MM.1S (cell line): ENCODE measurements at places on chromosomes 4 and X.
A peak's percentile ranks its signal among the peaks of the same experiment; 100 is the strongest.

- no peak for DNase-seq
Observed at GRCh38 chrX:37959212-37960021, 46.9 kb upstream of the SYTL5 start.

GRCh38 chrX:27903960-27904359 is 77.3 kb downstream of the DCAF8L1 start:
- DNase-seq, result no peak

GRCh38 chr4:161856711-161857326 is 307.0 kb downstream of the FSTL5 start:
- DNase-seq, result no peak

DNA sequence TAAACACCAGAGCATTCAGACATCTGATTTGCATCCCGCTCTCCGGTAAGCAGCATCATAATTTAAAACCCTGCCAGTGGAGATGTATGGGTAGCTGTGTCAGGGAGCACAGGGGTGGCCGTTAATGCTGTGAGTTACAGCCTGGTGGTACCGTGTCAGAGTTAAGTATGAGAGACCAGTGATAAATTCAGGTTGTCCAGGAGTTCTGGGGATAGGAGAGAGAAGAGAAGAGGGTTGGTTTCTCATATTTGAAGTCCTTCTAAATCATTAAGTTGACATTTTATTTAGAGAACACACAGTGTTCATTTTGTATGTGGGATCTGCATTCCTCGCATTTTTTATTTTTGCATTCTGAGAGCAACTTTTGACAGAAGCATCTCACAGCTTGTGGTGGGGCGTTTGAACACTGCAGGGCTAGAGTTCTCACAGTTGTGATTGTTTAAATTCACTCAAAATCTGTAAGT is 157.6 kb downstream of the DCLK2 start:
- no peak for DNase-seq

DNA sequence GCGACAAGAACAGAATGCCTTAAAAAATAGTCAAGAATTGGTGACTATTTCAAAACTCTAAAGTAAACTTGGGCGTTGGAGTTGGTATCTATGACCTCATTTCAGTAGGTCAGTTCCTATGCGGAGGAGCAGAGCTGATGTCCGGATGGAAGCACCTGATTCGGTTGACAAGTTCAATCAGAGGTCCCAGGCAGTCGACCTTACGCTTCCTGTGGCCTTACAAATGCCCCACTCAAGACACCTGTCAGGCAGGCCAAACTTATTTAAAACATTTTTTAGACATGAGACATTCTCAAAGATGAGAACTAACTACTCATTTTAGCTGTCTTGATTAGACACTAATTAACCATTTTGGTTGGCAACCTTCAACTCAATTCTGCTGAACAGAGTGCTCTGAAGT is 137.7 kb upstream of the ADAMTS3 start:
- DNase-seq, result no peak

DNA sequence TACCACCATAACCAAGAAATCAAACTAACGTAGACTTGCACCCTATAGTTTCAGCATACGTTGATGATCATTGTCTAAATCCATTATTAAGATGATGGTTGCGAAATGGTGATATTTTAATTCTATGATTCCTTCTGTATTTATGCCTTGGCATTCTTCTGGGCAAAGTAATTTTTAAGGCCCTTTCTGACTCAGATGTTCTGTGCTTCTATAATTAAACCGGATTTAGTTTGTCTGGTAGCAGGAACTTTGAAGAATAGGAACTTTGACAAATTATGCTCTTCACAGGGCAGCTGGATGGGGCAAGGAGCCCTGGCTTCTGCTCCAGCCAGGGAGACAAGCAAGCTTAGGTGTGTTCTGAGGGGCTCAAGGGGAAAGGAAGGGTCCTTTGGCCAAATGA is 23.8 kb upstream of the PLAC1 start:
- DNase-seq, result no peak

- DNase-seq, result no peak
Observed at GRCh38 chr4:68124262-68124661, 5.4 kb downstream of the TMPRSS11F start.

DNA sequence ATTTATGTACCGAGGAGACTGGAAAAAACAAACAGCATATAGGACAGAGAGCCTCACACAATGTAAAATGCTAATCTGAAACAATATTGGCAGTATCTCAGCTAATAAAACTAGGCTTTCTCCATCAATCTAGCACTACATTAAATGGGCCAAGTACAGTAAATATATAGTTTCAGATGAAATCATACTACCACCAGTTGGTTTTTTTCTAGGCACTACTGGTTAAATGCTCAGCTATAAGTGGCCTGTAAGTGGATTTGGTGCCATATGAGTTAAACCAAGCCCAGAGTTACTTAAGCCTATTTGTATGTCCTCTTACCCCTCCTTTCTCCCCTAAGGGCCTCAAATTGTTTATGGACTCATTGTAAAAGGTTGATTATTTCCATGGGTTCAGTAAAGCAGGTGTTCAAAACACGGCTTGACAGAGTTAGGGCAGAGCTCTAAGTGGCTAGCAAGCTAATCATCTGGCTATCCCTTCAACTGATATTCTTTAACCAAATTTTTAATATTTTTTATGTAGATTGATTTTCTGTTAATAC is 57.5 kb downstream of the FAM13A start:
- DNase-seq, result no peak

GRCh38 chrX:70423936-70424675 is 992 bp downstream of the GDPD2 start:
- no peak for DNase-seq

DNA sequence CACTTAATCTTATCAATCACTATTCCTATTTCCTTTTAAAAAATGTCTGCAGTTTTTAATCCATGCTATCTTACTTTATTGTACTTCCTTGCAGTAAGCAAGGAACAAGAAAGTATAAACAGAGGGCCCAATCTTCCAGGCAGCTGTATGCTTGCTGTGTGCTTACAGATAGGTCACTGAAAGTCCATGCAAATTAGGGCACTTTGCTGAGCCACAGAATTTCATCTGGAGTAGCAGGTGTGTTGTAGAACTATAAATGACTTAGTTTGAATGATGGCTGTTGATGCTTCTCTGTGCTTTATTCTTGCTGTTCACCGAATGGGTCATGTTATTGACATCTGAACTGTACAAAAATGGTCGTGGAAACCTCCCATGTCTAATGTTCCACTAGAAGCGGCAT is 154.6 kb downstream of the ATOH1 start:
- DNase-seq, result peak; percentile 91

GRCh38 chrX:71650333-71650969 is 16.9 kb upstream of the LOC101059915 start:
- peak; percentile 58 for DNase-seq

GRCh38 chr4:188728359-188728758 is 589.1 kb downstream of the TRIML1 start:
- DNase-seq, result no peak

GRCh38 chr4:8439914-8440491 is 520 bp downstream of the ACOX3 start:
- DNase-seq, result no peak

- DNase-seq, result no peak
Observed at GRCh38 chrX:50721764-50722521, 92.1 kb downstream of the SHROOM4 start.

DNA sequence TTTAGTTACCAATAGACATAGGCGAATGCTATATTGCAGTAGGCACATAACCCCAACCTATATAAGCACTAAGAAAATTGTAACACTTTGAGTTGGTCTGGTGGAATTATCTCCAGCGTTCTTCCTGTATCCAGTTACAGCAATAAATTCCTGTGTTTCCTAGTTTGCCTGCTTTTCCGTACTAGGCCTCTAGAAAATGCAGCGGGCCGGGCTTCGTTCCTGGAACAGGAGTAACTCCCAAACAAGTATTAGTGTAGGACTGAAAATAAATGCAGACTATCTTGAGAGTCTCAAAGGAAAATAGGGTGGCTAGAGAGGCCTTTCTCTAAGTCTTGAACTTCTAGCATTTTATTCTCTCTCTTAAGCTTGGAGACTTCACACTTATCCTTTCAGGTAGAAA is 159.8 kb downstream of the OR13H1 start:
- DNase-seq, result no peak

- no peak for DNase-seq
Observed at GRCh38 chrX:71396576-71396975, 30.4 kb downstream of the TAF1 start.

DNA sequence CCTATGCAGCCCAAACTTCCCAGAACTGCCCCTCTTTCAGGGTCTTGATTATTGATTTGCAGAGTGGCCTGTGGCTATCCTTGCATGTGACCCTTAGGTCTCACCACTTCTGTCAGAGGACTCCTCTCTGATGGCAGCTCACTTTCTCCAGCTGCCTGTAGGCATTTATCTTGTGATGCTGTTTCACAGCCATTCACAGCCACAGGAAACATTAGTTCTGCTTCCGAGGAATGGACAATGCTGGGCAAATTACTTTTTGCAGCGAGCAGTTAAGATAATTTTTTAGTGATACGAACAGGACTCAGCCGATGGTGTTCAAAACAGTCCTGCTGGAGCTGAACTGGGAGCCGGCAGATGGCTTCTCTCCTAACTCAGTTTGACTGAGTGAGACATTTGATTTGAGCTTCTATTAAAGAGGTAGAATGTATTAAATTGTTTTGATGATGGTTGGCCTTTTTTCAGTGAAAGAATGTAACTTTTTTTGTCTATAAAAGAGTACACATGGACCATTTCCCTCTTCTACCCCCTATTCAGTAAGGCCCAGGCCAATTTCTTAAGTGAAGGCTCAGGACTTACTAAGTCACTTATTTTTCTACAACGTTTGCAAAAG is 58.4 kb upstream of the TMEM150C start:
- no peak for DNase-seq

DNA sequence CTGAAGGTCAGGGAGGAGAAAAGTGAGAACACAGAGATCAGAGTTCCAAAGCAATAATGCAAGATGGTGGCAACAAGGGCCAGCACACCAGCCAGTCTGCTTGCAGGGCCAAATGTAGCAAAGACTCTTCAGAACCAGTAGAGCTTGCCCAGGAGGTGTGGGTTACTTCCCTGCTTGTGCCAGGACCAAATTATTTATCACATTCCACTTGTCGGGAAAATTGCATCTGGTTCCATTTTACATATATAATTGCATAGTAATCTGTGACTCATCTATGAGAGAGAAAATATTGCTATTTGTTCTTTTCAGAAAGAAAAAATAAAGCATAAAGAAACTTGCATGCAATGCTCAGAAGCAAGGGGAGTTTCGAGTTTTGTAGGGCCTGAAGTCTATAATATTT is 41.4 kb downstream of the MAML3 start:
- no peak for DNase-seq

DNA sequence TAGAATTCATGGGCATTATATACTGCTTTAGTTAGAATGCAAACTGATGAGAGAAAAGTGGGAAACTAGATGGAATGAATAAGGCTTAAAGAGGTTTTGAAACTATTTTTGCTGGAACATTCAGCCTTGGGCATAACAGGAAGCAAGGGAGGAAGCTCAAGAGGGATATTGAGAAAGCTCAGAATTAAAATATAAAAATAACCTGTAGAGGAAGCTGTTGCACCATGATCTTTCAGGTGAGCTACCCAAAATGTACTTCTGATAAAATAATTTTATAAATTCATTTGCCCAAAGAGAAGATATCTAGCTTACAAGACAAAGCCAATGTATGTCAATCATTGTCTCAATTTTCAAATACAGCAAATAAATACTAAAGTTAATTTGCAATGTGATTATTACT is 11.3 kb downstream of the GC start:
- no peak for DNase-seq

DNA sequence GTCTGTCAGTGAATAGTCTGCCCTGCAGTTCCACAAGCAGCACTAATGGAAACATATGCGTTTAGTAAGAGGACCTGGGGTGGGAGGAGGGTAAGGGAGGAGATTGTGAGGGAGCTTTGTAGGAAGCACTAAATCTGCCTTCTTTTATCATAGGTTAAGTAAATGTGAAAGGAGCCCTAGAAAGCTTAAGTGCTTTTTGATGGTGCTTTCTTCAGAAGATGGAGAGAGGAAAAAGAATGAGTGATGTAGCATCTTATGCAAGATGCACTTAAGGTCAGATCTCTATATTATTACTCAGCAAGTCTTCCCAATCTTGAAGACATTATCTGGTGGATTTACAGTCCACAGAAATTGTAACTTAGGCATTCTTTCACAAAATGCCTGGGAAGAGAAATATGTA is 322.7 kb downstream of the PDHA2 start:
- no peak for DNase-seq

DNA sequence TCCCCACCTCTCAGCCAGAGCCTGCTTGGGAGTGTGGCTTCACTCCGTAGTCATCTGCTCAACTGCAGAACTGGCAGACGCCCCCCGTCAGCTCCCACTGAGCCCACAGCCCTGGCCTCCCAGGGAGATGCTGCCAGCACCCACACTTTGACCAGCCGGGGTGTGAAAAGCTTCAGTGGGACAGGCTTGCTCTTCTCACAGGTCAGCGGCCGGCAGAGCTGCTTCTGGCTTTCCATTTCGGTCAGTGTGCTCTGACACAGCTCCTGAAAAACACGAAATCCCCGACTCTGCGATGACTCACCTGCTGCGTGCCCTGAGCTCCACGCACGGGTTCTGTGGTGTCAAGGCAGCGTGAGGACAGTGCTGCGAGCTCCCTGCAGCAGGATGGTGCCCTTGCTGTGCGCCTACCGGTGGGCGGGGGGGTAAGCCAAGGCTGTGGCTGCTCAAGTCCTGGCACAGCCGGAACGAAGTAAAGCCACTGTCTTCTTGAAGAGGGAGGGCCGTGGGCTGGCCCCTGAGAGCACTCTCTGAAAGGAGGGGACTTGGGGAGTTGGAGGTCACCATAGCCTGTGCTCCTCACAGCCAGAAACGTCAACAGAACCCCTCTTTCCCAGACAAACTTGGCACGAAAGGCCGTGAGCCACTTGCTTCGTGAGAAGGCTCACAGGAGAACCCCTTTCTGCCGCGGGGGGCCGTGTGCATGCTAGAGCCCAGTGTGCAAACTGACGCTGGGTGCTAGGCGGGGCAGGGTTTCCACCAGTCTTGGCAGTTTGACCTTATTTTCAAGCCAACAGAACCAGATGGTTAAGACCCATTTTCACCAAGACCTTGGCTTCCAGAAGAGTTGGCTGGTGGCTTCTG is 23.6 kb downstream of the NOP14 start:
- no peak for DNase-seq

DNA sequence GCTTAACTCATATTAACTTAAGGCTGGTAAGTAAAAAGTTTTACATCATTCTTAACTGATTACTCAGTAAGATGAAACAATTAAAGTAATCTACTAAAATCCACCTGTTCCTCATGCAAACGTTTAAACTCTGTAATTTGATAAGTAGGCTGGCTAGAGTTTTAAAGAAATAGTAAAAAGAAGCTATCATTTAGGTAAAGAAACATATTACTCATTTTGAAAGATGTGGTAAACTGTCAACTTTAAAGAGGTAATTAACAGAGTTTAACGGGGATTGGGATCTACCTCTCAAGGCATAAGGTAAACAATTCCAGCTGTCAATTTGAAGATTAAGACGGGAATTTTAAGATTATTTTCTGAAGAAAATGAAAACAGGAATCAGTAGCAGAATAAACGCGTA is 9.8 kb downstream of the GNPDA2 start:
- no peak for DNase-seq

GRCh38 chrX:118526149-118526548 is 30.5 kb downstream of the DOCK11 start:
- DNase-seq, result no peak

GRCh38 chrX:153521034-153521433 is 3.6 kb downstream of the ATP2B3 start:
- DNase-seq, result no peak
